Esophagus squamous epithelium (tissue), 5 donors: ENCODE measurements at places on chromosomes 6 and 20.

- DNase-seq = no peak
Observed at GRCh38 chr6:27263886-27264285, 16.4 kb downstream of the PRSS16 start.

- DNase-seq = no peak
Observed at GRCh38 chr6:74642101-74642500, 563.8 kb downstream of the COL12A1 start.

DNA sequence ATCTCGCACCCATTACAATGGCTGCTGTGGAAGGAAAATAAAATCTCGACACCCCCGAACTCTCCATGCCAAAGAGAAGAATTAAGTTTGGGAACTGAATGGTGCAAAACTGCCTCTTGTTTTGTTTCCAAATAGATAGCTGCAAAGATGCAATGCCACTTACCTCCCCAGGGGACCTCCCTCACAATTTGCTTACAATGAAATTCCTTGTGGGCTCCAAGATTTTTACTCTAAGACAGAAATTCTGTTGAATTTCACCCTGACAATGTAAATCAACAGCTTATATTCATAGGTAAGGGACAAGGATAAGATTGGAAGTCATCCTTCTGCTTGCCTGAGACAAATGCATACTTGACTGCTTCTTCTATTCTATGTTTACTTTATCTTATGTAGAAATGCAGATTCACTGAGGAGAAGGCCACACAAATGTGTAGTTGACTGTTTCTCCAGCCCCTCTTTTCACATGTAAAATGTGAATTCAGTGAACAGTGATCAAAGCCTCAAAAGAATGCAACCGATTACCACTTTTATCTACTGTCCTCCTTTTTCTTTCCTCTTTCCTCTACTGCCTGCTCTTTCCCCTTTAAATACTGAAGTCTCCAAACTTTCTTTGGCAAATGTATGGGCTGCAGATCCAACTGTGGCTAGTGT, 36.6 kb downstream of the ADGRF4 start:
- no peak for DNase-seq

DNA sequence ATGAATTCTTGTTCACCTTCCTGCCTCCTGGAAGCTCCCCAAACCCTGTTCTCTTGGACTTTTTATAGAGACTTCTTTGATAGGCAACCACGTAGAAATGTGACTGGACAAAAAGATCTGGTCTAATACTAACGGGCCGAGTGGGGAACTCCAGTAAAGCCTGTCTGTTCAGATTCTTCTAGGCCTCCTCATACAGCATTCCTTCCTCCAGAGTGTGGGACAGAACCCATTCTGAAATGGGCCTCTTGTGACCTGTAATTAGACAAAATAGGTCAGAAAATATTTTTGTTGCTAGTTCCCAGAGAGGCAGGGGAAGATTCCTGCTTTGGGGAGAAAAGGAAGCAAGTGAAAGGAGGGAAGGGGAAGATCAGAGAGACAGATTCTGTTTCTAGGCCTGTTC, 374.3 kb downstream of the CDH26 start:
- DNase-seq = no peak

- no peak for DNase-seq
Observed at GRCh38 chr6:158002951-158003853, 21.5 kb downstream of the SYNJ2 start.

- no peak for DNase-seq
Observed at GRCh38 chr6:108822401-108822800, 25.8 kb upstream of the ARMC2 start.

DNA sequence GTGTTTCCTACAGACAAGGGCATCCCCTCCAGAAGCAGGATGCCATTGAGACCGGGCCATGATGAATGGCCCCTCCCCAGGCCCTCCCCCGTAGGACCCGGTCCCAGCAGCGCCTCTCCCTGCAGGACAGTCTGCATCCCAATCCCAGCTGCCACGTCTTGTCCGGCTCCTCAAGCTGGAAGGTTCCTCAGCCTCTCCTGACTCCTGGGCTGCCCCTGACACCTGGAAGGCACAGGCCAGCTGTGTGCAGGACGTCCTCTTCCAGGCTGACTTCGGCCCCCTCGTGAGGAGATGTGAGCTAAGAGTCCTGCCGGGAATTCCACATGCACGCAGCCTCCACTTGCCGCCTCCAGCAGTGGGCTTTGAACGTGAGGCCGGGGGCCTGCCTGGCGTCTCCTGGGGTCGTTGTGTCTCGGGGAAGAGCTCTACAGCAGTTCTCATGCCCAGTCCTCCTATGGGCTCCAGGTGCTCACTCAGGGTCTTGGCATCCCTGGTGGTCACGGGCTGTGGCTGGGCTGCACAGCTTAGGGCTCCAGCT, 64.4 kb downstream of the TAF4 start:
- DNase-seq = no peak
